ENCODE measurements at places on chromosomes 3 and 15.

- H3K36me3 ChIP-seq = no peaks in the 10 kb centered on the region
- DNase-seq = no peak
- H3K4me1 ChIP-seq = peaks cover 34% of the 10 kb centered on the region
- peaks cover 18% of the 10 kb centered on the region for H3K27me3 ChIP-seq
- no peak overlapping the region for H3K27ac ChIP-seq
- H3K4me3 ChIP-seq = no peak overlapping the region
Observed at GRCh38 chr3:171874879-171875278, 31.7 kb downstream of the TMEM212 start.

DNA sequence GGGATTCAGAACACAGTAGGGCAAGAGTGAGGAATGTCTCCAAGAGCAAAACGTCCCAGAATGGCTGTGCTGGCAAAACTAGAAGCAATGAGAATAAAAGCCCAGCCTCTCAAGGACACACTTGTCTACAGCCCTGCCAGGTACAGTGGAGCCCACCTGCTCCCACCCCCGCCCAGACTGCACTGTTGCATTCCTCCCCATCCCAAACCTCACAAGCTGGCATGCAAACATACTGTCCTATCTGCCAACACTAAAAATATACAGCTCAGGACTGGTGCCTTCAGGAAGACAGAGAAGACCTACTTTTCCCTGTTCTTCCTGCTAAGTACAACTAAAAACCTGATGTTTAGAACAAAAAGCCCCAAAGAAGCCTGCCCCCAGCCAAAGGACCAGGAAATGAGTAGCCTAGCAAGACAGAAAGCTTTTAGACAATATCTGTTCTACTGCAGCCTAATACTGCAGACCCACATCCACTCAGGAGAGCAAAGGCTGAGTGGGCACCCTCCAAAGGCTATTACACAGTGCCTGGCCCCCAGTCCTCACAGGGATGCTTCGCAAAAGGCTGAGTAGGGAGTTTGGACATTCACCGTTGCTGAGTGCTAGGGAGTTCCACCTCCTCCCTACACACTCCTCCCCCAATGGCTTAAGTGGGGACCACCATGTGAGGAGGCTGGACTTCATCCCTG lies 13.5 kb downstream of the OCA2 start:
- no peak for DNase-seq
- peaks cover 36% of the 10 kb centered on the region for H3K27me3 ChIP-seq

DNA sequence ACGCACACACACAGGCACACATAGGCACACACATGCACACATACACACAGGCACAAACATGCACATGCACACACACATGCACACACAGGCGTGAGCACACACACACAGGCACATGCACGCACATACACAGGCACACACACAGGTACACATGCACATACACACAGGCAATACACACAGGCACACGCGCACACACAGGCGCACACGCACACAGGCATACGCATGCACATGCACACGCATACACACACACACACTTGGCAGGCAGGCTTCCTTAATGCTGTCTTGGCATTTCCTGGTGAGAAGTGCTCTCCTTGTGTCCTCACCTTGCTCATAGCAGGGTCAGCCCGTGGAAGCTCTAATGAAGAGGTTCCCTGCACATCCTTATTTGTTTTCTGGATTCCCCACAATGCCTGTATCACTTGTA lies 8.4 kb upstream of the SLCO2A1 start:
- DNase-seq = no peak
- H3K36me3 ChIP-seq = no peaks in the 10 kb centered on the region
- H3K27ac ChIP-seq = no peak overlapping the region
- H3K4me3 ChIP-seq = no peak overlapping the region

DNA sequence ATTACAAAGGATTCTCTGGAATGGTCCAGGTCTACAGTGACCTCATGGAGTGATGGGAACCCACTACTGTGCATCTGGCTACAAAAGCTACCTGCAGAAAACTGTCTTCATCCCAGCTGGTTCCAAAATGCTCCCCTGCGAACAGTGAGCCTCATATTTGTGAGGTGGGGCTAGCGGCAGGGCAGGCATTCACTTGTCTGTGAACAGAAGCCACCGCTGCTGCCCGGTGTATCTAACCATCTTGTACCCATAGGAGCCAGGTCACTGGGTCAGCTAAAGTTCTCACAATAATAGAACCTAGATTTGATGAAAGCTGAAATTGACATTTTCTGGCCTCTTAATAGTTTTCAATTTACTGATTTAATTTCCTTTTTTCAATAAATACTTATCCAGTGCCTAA lies 150.7 kb downstream of the KLF13 start:
- H3K4me1 ChIP-seq = peaks cover 54% of the 10 kb centered on the region
- H3K36me3 ChIP-seq = peaks cover 16% of the 10 kb centered on the region
- no peak overlapping the region for H3K4me3 ChIP-seq
- no peak overlapping the region for H3K27ac ChIP-seq
- no peaks in the 10 kb centered on the region for H3K27me3 ChIP-seq
- DNase-seq = no peak

DNA sequence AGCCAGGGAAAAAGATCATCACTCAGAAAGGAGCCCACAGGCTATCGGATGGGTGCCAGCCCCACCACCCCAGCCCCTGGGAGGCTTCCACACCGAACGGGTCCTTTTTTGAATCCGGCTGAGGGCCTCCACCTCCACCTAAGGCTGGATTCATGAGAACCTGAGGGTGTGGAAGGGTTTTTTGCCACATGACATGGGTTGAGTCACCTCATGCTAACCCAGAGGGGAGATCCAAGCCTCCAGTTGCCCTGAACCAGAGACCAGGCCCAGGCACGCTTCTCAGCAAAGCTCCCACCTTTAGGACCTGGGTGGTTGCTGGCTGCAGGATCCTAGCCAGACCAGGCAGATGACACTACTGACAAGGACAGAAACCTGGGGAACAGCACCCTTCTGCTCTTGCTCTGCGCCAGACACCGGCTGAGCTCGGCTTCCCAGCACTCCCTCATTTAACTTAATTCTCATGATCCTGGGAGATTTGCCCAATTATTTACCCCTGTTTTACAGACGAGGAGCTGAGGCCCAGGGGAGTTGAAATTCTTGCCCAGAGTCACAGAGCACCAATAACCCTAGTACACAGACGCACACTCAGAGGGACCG lies 25.6 kb downstream of the DUSP7 start:
- H3K36me3 ChIP-seq = no peaks in the 10 kb centered on the region
- no peaks in the 10 kb centered on the region for H3K27me3 ChIP-seq
- no peak overlapping the region for H3K27ac ChIP-seq
- DNase-seq = no peak
- H3K4me1 ChIP-seq = no peaks in the 10 kb centered on the region

- no peak overlapping the region for H3K27ac ChIP-seq
- no peaks in the 10 kb centered on the region for H3K4me1 ChIP-seq
- DNase-seq = no peak
- H3K4me3 ChIP-seq = no peak overlapping the region
- H3K27me3 ChIP-seq = peaks cover 12% of the 10 kb centered on the region
- no peaks in the 10 kb centered on the region for H3K36me3 ChIP-seq
Observed at GRCh38 chr3:51816723-51817122, 37.7 kb upstream of the IQCF6 start.

- no peaks in the 10 kb centered on the region for H3K27me3 ChIP-seq
- peaks cover 6% of the 10 kb centered on the region for H3K4me1 ChIP-seq
- H3K36me3 ChIP-seq = peaks cover 31% of the 10 kb centered on the region
- peak overlapping the region; percentile 40 for H3K27ac ChIP-seq
- no peak overlapping the region for H3K4me3 ChIP-seq
- DNase-seq = no peak
Observed at GRCh38 chr15:77144026-77144425, 73.1 kb upstream of the TSPAN3 start.

GRCh38 chr15:84955089-84955848 lies 26.4 kb upstream of the PDE8A start:
- H3K27me3 ChIP-seq = peaks cover 14% of the 10 kb centered on the region
- H3K4me3 ChIP-seq = no peak overlapping the region
- no peak overlapping the region for H3K27ac ChIP-seq
- no peaks in the 10 kb centered on the region for H3K36me3 ChIP-seq
- peak; percentile 38 for DNase-seq
- H3K4me1 ChIP-seq = peaks cover 7% of the 10 kb centered on the region

- H3K4me3 ChIP-seq = no peak overlapping the region
- H3K4me1 ChIP-seq = no peaks in the 10 kb centered on the region
- H3K36me3 ChIP-seq = no peaks in the 10 kb centered on the region
- no peak overlapping the region for H3K27ac ChIP-seq
- DNase-seq = no peak
Observed at GRCh38 chr3:38840987-38841386, 25.0 kb upstream of the SCN10A start.

DNA sequence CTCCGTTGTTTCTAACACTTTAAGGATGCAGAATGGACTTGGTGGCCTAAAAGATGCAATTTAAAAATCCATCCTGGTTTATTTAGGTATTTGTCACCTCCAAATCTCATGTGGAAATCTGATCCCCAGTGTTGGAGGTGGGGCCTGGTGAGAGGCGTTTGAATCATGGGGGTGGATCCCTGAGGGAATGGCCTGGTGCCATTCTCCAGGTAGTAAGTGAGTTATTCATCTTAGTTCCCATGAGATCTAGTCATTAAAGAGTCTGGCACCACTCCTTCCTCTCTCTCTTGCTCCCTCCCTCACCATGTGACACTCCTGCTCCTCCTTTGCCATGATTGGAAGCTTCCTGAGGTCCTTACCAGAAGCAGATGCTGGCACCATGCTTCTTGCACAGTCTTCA lies 339.1 kb downstream of the NTRK3 start:
- no peak overlapping the region for H3K27ac ChIP-seq
- no peaks in the 10 kb centered on the region for H3K36me3 ChIP-seq
- DNase-seq = no peak

DNA sequence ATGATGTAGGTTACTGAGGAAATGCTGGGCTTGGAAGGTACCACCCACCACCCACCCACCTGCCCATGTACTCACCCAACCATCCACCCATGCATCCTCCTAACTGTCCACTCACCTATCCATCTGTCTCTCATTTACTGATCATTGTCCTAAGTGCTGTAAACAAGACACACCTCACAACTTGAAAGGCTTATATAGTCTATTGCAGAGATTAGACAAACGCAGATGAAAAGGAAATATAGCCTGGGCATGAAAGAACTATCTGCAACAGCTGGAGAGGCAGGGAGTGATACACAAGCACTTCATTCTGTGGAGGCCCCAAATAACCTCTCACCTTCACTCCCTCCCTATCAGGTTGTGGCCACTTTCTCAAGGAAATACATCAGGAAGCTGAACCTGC lies 54.0 kb downstream of the DAPK2 start:
- H3K4me1 ChIP-seq = peaks cover 15% of the 10 kb centered on the region
- DNase-seq = no peak
- no peak overlapping the region for H3K4me3 ChIP-seq
- no peaks in the 10 kb centered on the region for H3K27me3 ChIP-seq

DNA sequence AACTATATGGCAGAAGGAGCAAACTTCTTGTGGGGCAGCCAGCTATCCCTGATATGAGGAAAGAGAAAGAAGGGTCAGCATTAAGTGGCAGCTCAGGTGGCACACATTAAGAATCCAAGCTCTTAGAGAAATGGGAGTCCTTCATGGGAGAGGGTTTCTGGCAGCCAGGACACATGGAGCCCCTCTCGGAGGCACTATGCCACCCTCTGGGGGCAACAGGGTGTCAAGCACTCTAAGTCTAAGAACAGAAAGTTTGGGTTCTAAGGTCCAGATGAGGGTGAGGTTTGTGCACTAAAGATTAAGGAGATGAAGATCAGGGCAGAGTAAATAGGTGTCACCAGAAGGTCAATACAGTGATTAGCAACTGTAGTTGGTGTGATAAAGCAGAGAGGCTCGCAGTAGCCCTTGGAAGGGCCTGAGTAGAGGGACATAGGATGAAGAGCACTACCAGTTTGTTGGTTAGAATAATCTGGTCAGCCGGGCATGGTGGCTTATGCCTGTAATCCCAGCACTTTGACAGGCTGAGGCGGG lies 89.3 kb downstream of the ST6GAL1 start:
- no peaks in the 10 kb centered on the region for H3K27me3 ChIP-seq
- peaks cover 77% of the 10 kb centered on the region for H3K4me1 ChIP-seq
- peaks cover 22% of the 10 kb centered on the region for H3K36me3 ChIP-seq
- H3K27ac ChIP-seq = peak overlapping the region; percentile 31
- no peak for DNase-seq

- H3K27me3 ChIP-seq = no peaks in the 10 kb centered on the region
- H3K4me3 ChIP-seq = no peak overlapping the region
- DNase-seq = no peak
- H3K36me3 ChIP-seq = peaks cover 37% of the 10 kb centered on the region
Observed at GRCh38 chr3:48437812-48438211, 2.1 kb downstream of the CCDC51 start.

DNA sequence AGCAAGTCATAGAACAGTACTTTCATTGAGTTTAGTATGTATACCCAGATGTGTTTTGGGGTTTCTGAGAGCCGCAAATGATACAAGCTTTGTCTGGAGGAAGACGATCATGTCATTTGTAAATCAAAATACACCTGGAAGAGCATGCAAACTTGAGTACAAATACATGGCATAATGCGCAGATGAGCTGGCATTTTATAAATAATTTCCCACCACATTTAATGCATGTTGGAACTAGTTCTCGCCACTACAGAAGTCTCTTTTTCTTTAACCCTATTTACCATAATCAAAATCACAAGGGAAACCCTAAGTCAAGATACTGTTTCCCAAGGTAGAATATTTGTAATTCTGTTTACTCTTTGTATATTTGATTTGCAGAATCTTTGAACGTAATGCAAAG lies 318.6 kb downstream of the EPHA3 start:
- DNase-seq = no peak
- H3K27ac ChIP-seq = no peak overlapping the region
- no peaks in the 10 kb centered on the region for H3K4me1 ChIP-seq
- no peaks in the 10 kb centered on the region for H3K36me3 ChIP-seq
- H3K4me3 ChIP-seq = no peak overlapping the region
- no peaks in the 10 kb centered on the region for H3K27me3 ChIP-seq

DNA sequence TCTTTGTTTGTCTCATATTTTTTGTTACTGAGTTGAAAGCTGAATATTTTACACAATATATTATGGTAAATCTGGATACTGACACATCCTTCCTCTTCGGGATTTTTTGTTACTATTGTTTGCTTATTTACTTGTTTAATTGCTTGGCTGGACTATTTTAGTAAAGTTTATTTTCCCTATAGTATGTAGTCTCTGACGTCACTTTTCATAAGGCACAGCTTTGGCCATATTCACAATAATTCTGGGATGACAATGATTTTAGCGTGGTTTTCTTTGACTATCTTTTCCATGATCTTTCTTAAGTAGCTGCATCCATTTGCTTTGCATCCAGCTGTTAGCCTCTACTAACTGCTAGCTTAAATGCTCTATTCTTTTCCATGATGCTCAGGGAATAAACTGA lies 552.4 kb downstream of the VGLL3 start:
- DNase-seq = no peak
- H3K4me3 ChIP-seq = no peak overlapping the region
- no peaks in the 10 kb centered on the region for H3K27me3 ChIP-seq
- no peaks in the 10 kb centered on the region for H3K4me1 ChIP-seq
- no peaks in the 10 kb centered on the region for H3K36me3 ChIP-seq
- H3K27ac ChIP-seq = no peak overlapping the region

Measured in activated naive CD8-positive, alpha-beta T cell treated with anti-CD3 and anti-CD28 coated beads, Interleukin-2, amount 50 U/mL, for 24 hours (primary cell).